ENCODE measurements at places on chromosomes 1 and 21.

- no peak for DNase-seq
These were observed 85.9 kb downstream of the PSMG1 start for GRCh38 chr21:39097335-39097861.

DNA sequence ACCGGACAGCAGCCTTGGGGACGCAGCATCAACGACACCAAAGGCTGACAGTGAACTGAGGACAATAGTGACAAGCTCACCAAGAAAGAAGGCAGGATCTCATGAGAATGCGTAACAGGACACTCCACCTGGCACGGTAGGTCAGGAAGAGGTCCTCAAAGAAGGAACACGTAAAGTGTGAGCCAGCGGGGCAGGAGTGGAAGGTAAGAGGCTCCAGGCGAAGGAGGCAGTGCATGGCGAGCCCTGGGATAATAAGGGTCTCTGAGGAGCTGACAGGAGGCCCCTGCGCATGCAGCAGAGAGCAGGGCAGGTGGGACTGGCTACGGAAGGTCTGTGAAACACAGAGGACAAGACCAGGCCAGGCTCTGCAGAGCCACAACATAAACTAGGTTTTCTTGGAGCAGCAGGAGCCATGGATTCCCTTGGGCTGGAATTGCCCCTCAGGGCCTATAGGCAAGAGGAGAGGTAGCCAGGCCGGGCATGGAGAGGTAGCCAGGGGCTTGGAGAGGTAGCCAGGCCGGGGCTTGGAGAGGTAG is 8.2 kb downstream of the LSS start:
- no peak for DNase-seq

GRCh38 chr1:42348498-42348897 is 13.5 kb upstream of the FOXJ3 start:
- no peak for DNase-seq

DNA sequence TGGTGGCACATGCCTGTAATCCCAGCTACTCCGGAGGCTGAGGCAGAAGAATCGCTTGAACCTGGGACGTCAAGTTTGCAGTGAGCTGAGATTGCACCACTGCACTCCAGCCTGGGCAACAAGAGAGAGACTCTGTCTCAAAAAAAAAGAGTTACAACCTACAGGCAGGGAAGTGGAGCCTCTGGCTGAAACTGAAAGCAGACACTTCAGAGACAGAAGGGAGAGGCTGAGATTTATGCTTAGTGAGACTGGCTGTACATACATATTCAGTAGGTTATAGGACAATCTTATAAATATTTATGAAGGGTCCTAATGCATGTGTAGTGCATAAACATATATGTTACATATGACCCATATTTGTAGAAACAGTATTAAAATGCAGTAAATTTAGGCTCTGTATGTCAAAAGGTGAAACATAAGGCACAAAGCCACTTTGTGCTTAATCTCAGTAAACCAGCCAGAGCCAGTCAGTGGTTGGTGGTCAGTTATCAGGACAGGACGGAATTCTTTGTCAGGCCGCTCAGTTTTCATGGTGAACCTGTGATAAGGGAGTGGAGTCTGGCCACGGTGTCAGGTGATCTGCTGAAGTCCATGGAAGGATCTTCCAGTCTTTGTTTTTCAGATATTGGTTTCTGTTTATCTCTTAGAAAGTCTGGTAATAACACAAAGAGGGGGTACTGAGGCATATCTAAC is 13.7 kb downstream of the RHEX start:
- DNase-seq, result no peak

- DNase-seq, result no peak
These were observed 70.7 kb downstream of the LGR6 start for GRCh38 chr1:202264300-202264699.

- DNase-seq, result no peak
These were observed 54.6 kb downstream of the MATN1 start for GRCh38 chr1:30668546-30669327.

DNA sequence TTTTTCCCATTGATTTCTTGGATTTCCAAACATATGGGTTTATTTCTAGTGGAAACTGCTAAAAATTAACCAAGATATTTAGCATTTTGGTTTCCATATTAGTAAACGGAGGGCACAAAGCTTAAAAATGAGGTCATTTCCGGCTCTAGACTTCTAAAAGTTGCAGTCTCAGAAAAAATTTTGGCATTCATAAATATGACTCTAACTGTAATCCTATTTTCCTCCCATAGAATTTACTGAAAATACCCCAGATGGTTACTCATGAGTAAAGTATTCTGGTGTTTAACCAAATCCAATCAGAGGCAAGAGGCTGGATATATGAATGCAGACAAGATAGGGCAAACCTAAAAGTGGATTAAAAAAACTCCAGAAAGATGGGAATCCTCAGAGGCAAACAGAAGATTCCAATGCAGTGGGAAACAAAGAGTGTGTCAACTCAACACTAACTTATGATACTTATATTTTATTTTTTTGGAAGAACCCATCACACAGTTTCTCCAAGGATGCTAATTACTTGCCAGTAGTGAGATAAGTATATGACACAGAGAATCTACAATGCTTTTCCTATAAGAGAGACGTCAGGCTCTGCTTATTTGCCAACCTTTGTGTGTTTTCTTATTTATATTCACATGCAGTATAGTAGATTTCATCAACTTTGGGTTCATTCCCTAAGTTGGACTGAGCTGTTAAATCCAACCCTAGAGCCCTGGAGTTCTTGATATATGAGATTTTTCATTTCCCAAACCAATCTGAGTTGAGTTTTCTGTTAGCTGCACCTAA is 90.1 kb upstream of the BCL10 start:
- DNase-seq, result no peak

Measured in stimulated activated CD4-positive, alpha-beta T cell treated with anti-CD3 and anti-CD28 coated beads, Interleukin-1b, Interleukin-23, amount 100 ng/mL, for 48 hours (primary cell).